ENCODE measurements at places on chromosomes 11 and 22. TPM values are rescaled to one million over a fixed set of nuclear protein-coding genes. Genes with fewer than 3 reads are reported as not detected.

FAM180B gene
- total RNA-seq = not detected

ZNF70 gene
- total RNA-seq = 3.1 TPM

TTC28 gene
- total RNA-seq = 22.2 TPM

DGAT2 gene
- 0.65 TPM for total RNA-seq

TIGD3 gene
- total RNA-seq = 0.13 TPM

SEPTIN5 gene
- total RNA-seq = 5.0 TPM

NXPE2 gene
- total RNA-seq = not detected

SLC5A12 gene
- not detected for total RNA-seq

ARHGEF17 gene
- 49.5 TPM for total RNA-seq

SCUBE1 gene
- total RNA-seq = 0.16 TPM

PACS1 gene
- 50.9 TPM for total RNA-seq

NAALADL1 gene
- 8.8 TPM for total RNA-seq

EXPH5 gene
- total RNA-seq = 0.06 TPM

PRSS23 gene
- total RNA-seq = 70.6 TPM

CDHR5 gene
- not detected for total RNA-seq

FAT3 gene
- 0.49 TPM for total RNA-seq

Measured in bladder microvascular endothelial cell (primary cell).